Activated CD8-positive, alpha-beta memory T cell treated with anti-CD3 and anti-CD28 coated beads for 4 hours (primary cell): ENCODE measurements at places on chromosomes 1 and 21.

GRCh38 chr1:43990271-43991199, 864 bp upstream of the CCDC24 start:
- DNase-seq: no peak

- DNase-seq: no peak
These were observed 110.7 kb upstream of the RAB3GAP2 start for GRCh38 chr1:220382994-220383393.

DNA sequence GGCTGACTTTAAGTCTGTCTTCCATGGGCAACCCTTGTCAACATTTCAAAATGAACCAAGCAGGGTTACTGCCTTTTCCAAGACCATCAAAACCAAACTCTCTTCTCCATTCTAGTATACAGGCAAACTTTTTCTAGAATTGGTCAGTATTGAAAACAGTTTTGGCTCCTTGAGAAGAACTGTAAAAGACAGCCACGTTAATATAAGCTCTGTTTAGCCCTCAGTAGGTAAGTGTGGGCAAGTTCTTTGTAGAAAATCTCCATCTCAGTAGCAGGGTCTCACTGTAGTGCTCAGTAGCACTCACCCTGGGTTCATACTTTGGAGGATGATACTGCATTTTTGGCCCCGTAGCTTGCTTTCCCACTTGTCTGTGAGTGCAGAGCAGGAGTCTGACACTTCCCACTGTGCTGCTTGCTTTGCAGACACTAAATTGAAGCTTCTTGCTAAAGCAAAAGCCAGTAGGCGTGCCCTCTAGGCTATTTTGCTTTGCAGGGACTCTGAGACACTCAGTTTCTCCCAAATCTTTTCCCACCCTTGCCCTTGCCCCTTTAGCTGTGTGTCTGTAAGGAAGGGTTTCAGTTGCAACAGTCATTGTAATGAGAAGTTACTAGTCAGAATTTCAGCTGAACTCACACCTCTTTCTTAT, 34.3 kb upstream of the CACYBP start:
- no peak for DNase-seq

GRCh38 chr1:238485912-238486209, 595.1 kb upstream of the ZP4 start:
- no peak for DNase-seq

DNA sequence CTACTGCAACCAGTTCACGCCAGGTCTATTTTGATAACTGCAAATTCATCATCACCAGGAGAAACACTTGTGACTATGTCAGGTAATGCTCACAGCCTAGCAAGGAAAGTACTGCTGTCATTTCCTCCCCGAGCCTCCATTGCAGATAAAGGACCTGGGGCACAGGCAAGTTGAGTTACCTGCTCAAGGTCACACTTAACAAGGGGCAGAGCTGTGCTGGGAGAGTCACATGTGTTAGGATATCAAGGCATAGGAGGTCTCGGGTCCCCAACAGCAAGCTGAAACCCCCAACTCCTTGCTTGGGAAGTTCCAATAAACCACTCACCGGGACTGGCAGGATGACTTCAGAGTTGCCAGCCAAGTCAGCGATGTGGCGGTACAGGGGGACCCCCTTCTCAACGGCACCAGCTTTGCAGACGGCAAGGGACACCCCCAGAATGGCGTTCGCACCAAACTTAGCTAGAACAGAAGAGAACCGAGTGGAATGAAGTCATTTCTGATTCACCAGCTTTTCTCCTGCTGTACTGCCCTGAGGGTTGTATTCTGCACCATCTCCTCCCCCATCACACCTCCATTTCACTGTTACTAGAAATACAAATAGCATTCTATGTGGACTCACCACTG, 11.6 kb downstream of the ENO1 start:
- no peak for DNase-seq

DNA sequence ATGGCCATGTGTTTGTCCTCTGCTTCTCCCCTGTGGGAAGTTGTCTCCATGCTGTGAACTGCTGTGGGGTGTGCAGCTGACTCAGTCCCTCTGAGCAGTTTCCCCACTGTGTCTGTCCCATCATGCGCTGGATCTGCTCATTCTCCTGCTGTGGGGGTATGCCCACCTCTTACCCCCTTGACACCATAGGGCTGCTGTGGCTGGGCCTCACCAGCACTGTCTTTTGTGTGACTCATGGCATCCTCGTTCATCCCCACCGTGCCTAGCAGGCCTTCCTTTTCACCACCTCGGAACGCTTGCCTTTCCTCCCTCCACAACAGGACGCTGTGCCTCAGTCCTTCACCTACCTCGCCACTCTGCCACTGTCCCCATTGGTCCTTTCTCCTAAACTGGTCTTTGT, 27.3 kb downstream of the VANGL2 start:
- no peak for DNase-seq

- no peak for DNase-seq
These were observed 4.7 kb upstream of the ITGB2 start for GRCh38 chr21:44925378-44925755.

- no peak for DNase-seq
These were observed 1.1 kb upstream of the DNAJC28 start for GRCh38 chr21:33492571-33492970.

GRCh38 chr1:70504176-70504820, 93.2 kb downstream of the CTH start:
- DNase-seq: no peak

DNA sequence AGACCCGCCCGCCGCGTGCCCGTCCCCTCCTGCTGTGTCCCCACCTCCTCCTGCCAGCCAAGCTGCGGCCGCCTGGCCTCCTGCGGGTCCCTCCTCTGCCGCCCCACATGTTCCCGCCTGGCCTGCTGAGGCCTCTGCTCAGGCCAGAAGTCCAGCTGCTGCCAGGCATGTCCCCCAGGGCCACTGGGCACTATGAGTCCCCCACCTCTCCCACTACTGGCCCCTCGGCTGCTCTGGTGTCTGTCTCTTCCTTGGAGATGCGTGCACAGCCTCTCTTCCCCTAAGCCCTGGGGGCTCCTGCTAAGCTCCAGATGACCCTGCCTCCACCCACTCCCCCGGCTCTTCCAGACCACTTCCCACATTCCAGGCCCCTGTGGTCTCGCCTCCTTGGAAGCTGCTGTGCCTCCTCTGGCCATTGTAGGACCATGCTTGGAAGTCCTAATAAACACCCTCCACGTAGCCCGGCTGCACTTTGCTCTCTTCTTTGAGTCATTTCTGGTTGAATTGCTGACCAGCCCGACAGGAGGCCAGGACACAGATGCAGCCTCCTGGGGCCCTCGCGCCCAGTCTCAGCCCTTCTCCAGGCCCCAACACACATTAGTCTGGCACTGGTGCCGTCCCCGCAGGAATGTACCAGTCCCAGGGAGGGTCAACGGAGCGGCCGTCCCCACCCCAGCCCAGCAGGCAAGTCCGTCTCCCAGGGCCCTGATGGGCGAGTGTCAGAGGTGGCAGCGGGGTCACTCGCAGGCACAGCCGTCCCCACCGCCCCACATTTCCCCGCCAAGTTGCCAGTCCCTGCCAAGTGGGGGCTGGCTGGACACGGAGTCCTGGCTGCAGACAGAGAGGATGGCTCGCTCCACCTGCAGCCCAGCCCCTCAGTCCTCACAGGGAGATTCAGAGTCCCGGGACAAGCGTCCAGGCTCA, 1.1 kb downstream of the KRTAP10-12 start:
- no peak for DNase-seq

DNA sequence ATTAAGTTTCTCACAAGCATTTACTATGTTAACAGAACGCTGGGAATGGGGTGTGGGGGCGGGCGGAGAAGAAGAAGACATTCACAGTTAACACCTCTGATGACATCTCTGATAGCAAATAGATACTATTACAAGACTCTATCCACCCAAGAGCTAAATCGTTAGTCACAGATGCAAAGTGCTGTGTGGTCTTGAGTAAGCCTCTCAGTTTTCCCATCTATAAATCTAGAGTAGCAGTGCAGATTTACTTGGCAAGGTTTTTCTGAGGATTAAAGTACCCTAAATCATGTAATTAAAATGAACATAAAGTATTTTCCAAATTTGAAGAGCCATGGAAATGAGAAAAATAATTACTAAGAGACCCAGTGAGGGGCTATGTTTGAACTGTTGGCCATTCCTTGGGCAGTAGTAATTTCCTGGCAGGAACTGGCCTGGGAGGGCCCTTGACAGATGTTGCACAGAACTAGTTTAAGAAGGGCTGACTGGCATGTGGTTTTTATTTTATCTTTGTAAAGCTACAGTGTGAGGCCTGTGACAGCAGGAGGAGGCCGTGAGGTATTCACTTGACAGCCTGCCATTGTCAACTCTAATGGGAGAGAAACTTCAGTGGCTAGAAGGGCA, 58.7 kb upstream of the APOBEC4 start:
- no peak for DNase-seq

DNA sequence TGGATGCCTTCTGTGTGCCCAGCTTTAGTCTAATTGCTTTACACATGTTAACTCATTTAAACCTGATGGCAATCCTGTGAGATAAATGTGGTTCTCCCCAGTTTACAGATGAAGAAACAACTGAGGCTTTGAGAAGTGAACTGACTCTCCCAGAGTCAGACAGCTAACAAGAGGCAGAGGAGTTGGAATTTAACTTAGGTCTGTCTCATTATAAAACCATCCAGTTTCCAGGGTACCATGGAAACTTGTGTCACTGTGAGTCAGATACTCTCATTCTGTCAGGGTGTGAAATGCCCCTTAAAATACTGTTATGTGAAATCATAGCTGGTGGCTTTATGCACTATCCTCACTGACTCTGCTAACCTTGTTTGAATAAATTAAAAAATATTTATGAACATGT, 206.6 kb downstream of the PBX1 start:
- no peak for DNase-seq
